ENCODE measurements at places on chromosomes 13 and 19.

DNA sequence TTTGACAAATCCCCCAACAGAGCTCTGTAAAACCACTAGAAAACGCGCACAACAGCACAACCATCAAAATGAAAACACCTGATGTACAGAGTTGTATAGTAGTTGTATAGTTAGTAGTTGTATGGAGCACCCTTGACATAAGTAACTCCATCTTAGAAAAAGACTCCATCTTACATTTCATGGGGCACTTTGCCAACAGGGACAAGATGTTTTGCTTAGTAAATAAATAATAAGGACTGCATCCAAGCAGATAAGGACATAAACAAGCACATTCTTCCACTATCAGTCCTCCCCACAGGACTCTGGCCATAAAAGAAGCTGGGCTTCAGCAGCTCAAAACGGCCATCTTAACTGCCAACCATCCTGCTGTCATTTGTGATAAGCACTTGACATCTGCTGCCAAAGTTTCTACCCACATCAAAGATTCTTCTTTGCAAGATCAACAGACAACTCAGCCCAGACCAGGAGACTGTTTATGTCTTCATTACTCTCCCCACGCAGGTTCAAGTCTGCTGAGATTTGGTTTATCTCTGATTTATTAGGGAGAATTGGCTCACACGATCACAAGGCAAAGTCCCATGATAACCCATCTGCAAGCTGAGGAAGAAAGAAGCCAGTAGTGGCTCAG is 20.7 kb upstream of the ZNF331 start:
- peak; percentile 70 for DNase-seq

GRCh38 chr19:15112385-15112784 is 5.2 kb downstream of the SYDE1 start:
- no peak for DNase-seq

DNA sequence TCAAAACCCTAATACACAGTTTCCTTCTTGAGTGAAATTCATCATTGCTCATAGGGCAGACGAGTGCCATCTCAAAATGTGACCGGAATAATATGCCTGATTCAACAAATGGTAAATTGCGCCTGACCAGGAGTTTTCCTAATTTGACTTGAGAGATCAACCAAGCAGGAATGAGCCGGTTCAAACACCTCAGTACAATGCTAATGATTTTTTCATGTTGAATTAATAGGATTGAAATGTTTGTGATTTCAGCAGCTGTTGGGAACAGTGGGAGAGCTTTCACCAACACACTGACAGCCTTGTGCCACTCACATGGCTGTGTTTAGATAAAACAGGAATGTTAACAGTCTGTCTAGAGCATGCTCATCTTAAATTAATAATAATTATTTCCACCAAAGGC is 484.8 kb downstream of the PCDH9 start:
- DNase-seq: no peak

DNA sequence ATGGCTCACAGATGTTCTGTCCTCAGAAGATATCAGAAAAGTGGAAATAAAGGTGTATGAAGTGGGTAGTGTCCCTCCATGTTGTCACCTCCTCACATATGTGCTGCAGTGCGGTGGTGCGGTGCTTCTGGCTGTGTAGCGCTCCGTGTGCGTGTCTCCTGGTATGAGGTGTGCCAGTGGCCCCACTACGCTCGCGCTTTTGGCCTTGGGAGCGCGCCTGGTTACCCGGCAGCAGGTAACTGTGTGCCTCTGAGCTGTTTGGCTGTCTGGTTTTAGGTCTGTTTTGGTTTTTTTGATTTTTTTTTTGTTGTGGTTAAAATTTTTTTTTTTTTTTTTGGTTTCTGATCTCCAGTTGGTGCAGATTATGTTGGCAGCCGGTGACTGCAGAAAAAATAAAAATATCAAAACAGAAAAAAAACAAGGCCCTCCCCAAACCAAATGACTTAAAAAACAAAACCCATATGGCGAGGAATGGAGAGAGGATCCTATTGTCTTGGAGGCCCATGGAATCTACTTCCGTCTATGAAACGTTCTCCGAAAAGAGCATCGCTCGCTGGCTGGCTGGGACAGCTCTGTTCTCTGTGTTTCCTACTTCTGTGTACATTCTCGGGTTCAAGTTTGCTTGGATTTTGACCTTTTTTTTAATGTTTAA is 7.9 kb downstream of the HNRNPL start:
- DNase-seq: no peak

- no peak for DNase-seq
Observed at GRCh38 chr13:45830121-45830520, 21.4 kb downstream of the SIAH3 start.

DNA sequence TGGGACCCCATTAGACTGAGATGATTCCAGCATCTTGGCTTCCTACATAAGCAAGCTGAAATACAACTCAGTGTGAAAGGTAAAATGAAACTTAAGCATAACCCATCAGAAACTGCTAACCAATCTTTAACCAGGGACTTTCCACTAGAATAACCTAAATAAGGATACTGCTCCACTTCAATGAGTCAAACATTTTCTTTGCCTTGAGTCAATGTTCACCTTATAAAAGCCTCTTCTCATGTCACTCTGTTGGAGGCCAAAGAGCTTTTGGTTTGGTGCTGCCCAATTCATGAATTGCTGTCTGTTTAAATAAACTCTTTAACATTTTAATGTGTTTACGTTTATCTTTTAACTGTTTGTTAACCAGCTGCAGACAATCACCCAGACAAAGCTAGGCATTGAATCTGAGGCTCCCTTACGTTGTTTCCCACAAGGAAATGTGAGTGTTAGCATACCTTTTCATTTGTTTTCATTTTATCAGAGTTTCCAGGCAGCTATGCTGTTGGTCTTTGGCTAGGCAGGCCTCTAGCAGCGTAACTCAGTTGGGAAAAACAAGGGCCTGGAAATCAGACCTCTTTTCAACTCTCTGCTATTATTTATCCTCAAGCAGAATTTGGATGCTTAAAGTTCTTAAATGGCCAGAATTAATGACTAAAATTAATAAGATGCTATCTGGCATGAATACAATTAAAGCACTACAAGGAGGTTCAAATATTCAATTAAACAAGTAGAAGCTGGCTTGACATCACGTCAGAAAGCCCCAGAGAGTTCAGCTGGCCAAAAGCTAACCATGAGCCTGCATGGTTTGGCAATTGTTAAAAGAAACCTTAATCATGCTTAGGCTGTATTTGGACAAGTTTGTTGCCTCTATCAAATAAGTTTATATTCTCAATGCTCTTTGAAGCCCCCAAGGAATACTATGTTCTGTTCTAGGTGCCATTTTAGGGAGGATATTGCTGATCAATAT is 200.2 kb downstream of the DCLK1 start:
- no peak for DNase-seq

- no peak for DNase-seq
Observed at GRCh38 chr13:30126903-30127428, 180.4 kb downstream of the KATNAL1 start.

DNA sequence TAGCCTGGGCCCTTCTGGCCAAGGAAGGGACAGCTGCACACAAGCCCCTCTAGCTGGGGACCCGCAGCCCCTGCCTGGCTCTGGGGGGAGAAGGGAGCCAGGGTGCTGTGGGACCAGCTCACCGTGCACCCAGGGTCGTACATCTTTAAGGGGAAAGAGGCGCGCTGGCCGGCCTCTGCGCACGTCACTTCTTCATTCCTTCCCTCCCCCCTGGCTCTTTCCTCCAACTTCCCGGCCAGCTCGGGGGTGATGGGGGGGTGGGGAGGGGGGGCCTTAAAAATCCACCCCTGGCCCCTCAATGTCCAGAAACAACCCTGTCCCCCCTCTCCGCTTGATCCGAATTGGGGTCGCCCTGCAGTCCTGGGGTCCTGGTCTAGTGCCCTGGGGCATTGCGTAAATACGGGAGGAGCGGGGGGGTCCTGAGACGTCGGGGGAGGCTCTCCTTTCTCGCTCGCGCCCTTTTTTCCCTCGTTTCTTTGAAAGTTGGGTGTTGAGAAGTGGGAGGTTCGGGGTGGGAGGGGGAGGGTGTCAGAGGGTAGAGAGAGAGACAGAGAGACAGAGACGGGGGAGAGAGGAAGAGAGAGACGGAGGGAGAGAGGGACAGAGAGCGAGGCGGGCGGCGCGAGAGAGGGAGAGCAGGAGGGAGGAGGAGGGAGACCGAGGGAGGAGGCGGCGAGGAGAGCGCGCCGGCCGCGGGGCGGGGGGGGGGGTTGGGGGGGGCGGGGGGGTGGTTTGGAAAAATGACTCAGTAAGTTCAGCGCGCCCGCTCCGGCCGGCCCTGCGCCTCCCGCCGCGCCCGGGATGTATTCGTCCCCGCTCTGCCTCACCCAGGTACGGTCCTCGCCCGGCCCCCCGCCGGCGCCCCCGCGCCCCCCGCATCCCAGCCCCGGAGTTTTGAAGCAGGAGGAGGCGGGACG is at the start of gene NFIC:
NFIC (plus strand) TSS at position 748 of the 917 bp plus-strand sequence; CDS start at position 802, 54 bp downstream.
- DNase-seq: no peak

DNA sequence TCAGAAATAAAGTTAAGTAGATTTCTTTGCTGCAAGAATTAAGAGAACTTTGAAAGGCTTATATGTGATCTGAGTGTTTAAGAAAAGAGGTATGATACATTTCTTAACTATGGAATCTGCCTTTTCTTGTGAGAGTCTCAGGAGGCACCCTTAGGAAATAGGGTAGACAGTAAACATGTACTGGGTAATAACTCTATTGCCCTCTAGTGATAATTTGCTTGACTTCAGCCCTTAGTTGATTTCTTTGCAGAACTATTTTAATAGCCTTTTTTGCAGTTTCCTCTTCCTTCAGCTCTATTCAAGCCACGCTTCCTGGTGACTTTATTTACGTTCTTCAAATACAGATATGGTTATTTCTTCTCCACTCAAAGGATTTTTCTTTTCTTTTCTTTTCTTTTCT is 37.0 kb upstream of the CCNA1 start:
- DNase-seq: peak; percentile 25

DNA sequence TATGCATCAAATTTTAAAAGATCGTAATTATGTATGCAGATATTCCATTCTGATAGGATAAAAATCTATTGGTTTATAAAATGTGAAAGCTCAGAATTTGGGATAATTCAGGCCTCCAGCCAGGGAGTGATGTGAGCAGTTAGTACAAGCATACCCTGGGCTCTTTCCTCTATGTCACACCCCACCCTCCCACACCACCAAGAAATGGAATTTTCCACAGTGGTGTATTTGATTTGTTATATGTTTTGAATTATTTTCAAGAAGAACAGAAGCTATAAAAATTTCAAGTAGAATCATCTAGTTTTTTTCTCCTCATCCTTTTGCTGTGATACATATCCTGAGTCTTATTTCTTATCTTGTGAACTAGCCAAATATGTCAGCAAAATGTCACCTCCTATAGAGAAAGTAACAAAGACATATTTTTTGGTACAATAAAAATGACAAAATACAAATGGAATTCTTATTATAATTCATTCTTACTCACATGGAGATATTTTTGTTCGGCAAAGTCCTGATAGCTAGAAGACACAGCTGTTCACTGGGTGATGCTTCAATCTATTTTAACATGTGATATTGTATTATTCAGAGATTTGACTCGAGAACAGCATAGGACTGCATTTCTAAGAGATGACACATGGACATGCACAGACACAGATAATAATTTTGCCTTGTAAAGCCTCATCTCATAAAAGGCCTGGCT is 61.2 kb upstream of the FRY start:
- no peak for DNase-seq

DNA sequence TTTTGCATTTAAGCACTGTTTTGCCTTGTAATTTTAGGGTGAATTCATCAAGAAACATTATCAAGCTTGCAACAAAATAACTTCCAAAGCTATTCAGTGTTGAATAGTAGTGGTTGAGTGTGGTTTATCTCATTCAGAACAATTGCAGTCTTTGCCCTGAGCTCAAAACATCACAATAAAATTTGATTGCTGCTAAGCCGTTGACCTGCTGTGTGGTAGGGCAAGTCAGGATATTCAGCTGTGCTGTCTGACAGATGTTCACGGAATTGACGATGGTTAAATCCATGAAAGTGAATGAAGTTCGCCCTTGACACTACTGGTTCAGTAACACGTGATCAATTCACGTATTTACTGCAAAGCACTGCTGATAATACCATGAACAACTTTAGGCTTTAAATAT is 66.9 kb downstream of the GJA3 start:
- peak; percentile 60 for DNase-seq

DNA sequence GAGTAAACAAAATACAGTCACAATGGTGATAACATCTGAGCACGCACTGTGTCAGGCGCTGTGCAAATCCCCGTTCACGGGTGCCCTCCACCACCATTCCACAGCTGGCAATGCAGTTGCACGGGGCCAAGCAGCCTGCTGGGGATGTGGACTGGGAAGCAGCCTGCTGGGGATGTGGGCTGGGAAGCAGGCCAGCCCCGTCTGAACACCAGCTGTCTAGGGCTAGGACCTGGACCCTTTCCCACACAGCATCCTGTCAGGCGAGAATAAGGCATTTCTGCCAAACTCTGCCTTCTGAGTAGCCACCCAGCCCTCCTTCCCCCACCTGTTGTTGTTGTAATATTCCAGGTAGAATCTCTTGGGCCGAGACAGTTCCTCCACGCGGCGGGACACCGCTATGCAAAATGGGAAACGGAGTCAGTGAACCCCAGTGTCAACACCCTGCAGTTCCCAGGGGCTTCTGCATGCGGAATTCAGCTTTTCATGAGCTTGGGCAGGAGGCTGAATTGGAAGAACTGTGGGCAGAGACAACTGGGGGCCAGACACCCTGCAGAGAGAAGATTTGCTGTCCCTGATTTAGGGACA is 27.8 kb upstream of the MIER2 start:
- peak; percentile 23 for DNase-seq
